ENCODE measurements at places on chromosomes 1 and 21.

DNA sequence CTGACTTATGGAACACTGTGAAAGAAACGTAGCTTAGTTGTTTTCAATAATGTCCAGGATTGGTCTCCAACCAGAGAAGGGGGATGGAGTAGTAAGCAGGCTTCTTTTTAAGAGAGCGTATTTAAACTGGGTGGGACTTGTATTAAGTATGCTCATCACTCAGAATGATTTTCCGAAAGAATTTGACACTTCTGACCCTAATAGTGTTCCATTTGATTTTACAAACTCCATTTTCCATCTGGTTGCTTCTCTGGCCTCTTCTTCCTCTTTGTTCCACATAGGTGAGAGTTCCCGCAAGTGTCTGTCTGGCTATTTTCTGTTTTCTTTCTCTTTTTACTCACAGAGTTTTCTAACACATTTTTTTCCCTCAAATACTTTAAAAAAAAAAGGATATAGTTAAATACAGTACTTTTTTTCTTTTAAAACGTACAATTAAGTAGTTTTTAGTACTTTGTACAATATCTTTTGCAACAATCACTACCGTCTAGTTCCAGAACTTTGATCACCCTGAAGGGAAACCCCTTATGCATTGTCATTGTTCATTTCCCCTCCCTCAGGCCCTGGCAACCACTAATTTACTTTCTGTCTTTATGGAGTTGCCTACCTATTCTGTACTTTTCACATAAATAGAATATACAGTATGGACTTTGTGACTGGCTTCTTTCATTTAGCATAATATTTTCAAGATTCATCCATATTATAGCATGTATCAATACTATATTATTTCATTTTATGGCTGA, 67.0 kb downstream of the RASAL2 start:
- no peak for DNase-seq

DNA sequence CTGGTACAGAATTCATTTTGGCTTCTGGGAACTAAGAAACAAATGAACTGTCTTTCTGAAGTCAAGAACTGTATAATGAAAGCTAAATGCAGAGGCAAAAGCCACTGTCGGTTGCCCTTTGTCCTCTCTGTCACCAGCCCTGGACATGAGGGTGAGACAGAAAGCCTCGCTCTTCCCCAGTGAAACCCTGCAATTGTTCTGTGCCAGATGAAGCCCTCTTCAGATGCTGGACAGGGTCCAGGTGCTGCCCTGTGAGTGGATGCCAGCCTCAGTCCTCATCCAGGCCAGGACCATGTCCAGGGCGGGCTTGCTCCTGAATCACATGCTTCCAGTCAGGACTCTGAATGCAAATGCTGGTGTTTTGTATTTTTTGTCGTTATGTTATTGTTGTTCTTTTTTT, 138.7 kb downstream of the RUNX1 start:
- no peak for DNase-seq

- no peak for DNase-seq
These were observed 869 bp downstream of the KCNA3 start for GRCh38 chr1:110673805-110674336.

GRCh38 chr1:165871311-165872067, 44.1 kb downstream of the UCK2 start:
- DNase-seq: no peak

DNA sequence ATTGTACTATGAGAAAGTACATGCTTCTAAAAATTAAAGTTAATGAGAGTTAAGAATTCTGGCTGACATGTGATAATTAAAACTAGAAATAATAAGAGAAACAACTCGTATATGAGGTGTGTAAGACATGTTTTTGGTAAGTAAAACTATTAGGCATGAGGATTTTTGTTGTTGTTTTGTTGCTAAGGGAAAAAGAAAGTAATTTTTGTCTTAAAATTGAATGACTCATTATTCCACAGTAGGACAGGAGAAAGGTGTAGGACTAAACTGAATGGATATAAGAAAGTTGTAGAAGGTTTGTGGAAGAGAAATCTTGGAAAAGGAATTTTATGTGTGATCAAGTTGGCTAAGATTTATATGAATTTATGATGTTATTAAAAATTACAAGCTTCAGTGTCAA, 54.8 kb downstream of the TBX19 start:
- DNase-seq: no peak

- DNase-seq: no peak
These were observed 84.8 kb downstream of the WDR4 start for GRCh38 chr21:42794551-42794950.

- DNase-seq: no peak
These were observed 35.6 kb downstream of the MCOLN2 start for GRCh38 chr1:84961316-84961715.

- DNase-seq: no peak
These were observed 76.9 kb upstream of the HAO2 start for GRCh38 chr1:119291611-119292206.

GRCh38 chr1:21568809-21569385, 59.7 kb downstream of the ALPL start:
- no peak for DNase-seq

GRCh38 chr1:163427279-163427678, 105.5 kb downstream of the NUF2 start:
- no peak for DNase-seq

GRCh38 chr1:12473596-12474362, 144.2 kb downstream of the DHRS3 start:
- DNase-seq: no peak

GRCh38 chr1:64920941-64921589, 45.3 kb downstream of the JAK1 start:
- DNase-seq: no peak

DNA sequence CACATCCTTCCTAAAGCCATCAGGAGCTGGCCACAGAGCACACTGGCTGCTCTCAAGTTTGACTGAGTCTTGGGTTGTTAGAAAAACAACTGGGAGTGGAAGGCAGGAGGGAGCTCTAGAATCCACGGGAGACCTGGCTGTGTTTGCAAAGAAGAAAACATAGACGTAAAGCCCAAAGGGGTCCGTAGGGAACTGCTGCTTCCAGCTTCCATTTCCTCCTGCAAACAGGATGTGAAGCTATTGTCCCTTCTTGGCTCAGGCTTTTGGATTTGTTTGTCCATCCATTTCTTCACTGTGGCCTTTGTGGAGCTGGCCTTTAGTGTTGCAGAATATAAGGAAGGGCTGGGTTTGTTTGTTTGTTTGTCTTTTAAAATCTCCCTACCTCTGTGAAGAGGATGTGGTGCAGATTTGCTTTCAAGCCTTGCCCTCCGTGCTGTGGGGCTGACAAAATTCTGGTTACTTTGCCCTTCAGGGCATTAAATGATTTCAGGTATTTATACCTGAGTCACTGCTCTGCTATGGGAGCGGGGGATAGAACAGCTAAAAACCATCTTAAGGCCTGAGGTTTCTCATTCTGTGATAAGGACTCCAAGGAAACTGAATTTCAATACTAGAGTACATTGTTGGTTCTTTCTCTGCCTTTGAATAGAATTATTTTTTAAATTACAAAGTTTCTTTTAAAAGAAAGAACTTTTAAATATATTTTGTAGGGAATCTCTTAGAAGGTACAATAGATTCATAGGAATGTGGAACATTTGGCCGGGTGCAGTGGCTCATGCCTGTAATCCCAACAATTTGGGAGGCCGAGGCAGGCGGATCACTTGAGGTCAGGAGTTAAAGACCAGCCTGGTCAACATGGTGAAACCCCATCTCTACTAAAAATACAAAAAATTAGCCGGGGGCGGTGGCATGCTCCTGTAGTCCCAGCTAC, 74.3 kb downstream of the MPZL1 start:
- no peak for DNase-seq

DNA sequence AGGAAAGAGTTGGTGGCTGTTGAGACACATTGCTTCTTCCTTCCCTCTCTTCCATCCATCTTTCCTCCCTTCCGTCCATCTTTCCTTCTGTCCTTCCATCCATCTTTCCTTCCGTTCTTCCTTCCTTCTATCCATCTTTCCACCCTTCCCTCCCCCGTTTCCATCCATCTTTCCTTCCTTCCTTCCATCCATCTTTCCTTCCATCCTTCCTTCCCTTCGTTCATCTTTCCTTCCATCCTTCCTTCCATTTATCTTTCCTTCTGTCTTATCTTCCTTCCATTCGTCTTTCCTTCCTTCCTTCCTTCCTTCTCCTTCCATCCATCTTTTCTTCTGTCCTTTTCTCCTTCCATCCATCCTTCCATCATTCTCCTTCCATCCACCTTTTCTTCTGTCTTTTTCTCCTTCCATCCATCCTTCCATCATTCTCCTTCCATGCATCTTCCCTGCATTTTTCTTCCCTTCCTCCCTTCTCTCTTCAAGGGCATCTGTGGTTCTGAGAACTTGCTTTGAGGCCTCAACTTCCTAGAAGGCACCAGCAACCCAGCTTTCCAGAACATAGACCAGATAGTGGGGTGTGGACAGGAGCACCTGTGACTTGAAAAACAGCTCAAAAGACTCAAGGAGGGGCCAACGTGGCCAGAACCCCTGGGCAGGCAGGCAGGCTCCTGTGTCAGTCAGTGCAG, 48.9 kb upstream of the SELENON start:
- DNase-seq: no peak

DNA sequence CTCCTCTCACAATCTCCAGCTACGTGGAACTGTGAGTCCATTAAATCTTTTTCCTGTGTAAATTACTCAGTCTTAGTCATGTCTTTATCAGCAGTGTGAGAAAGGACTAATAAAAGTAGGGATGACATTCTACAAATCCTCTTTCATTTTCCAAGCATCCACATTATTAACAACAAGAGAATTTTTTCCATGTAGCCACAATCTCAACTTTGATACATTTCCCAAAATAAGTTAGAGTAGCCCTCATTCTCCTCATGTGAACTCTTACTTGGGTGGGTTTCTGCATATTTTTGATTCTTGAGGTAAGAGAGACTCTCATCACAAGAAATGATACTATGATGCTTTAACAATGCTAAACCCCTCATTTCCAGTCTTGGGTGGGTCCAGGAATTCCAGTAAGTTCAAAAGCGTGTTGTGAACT, 52.8 kb downstream of the TNFSF18 start:
- DNase-seq: no peak

DNA sequence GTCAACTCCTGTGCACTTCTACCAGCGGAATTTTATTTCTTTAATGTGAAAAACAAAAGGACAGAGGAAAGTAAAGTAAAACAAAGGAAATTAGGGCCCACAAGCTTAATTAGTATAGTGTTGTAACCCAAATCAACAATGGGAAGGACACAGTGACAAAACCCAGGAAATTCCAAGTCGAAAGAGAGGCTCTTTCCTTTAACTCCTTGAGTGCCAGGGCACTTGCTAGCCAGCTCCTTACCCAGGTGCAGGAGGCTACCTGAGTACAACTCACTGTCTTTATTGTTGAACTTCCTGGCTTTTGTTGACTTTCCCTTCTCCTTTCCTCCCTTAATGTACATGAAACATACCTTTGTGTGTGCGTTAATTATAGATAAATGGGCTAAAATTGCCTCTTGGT, 55.0 kb downstream of the PEX14 start:
- no peak for DNase-seq

- no peak for DNase-seq
These were observed 17.7 kb downstream of the MRPS6 start for GRCh38 chr21:34091032-34091431.

GRCh38 chr1:206690516-206690915, 5.8 kb downstream of the MAPKAPK2 start:
- no peak for DNase-seq

GRCh38 chr1:183025782-183026774, 2.9 kb downstream of the LAMC1 start:
- DNase-seq: no peak

Data from DMS79 (cell line).